ENCODE measurements at places on chromosomes 7 and 10.

DNA sequence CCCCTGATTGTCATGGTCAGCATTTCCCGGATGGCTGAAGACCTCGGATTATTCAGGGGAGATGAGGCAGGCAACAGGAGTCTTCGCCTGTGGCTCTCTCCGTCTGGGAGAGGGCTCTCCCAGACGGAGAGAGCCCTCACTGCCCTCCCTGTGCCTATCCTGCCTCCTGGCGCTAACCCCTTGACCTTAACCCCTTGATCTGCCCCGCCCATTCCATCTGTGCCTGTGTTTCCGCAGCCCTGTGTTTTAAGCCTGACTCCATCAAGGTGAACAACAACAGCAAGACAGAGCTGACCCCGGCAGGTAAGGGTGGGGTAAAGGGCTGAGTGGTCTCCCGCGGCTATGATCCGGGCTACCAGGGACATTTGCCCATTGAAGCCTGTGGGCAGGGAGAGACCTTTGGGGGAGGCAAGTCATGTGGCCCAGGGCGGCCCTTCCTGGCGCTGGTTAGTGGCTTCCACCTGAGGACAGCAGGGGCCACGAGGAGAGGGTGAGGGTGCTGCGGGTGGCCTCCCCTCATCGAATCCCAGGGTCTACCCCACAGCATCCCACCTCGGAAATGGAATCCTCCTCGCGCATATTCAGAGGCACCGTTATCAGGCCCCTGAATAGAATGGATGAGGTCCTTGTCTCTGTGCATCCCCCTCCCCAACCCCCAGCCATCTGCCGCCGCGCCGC is 4.2 kb upstream of the MUC12 start:
- DNase-seq = no peak

- DNase-seq = no peak
Measured at GRCh38 chr10:86663576-86664339, 4.6 kb upstream of the LDB3 start.

GRCh38 chr7:87404674-87405073 is 59.2 kb downstream of the CROT start:
- no peak for DNase-seq

DNA sequence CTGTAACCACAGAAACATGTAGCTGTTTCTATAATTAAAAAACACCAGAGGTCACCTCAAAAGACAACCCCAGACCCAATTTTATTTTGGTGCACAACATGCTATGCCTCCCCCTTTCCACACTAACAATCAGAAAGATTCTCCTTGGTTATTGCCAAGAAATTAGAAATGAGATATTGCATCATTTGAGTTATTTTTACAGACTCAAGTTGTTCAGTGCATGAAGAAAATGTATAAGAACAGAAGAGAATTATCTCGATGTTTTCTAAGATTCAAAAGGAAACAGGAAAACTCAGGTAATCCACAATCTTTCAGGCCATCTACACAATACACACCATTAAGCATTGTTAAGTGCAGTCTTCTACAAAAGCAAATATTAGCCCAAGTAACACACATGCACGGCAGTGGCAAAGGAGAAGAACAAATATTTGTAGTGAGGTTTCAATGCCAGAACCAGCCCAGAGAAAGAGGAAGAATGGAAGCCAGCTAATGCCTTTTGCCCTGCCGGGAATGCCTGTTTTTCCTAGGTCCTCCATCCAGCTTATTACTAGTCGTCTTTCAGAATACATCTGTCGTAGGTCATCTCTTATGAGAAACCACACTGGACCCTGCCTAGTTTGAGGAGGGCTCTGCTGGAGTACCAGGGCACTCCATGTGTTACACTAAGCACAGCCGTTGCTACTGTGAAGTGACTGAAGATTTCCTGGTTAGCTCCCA is 67.6 kb upstream of the C1GALT1 start:
- no peak for DNase-seq

DNA sequence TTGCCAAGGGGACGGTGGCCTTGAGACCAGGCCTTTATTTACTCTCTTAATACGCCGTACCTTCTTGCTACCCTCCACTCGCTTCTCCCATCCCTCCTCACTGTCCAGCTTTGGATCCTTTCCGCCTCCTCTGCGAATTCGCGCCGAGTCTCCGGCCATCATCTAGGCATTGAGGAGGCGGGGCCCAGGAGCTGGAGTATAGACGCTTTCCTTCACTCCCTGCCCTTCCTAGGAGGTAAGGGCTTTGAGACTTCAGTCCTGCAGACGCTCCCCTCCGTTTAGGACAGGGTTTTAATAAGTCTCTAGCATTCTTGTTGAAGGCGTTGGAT is 538 bp downstream of the TFAM start:
- DNase-seq = no peak

- no peak for DNase-seq
Measured at GRCh38 chr10:4067931-4068561, 283.0 kb upstream of the KLF6 start.

GRCh38 chr10:61140765-61141392 is 196.9 kb upstream of the RHOBTB1 start:
- no peak for DNase-seq

- no peak for DNase-seq
Measured at GRCh38 chr7:14902589-14903067, at the start of gene DGKB. Gene DGKB, minus strand, starts transcription at chr7:14902751.

All from stimulated activated CD8-positive, alpha-beta memory T cell treated with anti-CD3 and anti-CD28 coated beads, Interleukin-2, amount 100 ng/mL, for 1 hour (primary cell).